ENCODE measurements at places on chromosomes 12 and 14.

- no peak for DNase-seq
Measured at GRCh38 chr12:5746036-5746908, 198.8 kb downstream of the ANO2 start.

GRCh38 chr14:63666335-63666734, 24.7 kb upstream of the WDR89 start:
- DNase-seq = no peak

GRCh38 chr12:88955531-88955930, 375.3 kb upstream of the KITLG start:
- DNase-seq = no peak

GRCh38 chr14:96754845-96755184, 42.4 kb upstream of the VRK1 start:
- DNase-seq = no peak

DNA sequence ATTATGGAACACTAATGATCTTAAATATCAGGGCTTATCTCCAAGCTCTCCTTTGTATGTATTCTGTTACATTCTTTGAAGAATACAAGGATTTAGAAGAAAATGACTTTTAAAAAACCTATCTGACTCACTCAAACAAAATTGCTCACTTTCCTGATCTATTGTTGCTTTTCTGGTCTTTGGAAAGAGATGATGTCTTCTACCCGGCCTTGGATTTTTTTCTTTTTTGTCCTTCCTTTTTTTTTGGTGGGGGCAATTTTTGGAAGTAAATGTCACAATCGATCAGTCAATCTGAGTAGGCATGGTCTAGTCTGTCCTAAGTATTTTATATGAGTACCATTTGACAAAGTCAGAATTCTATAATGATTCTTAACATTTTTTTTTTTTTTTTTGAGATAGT, 10.5 kb upstream of the CALM1 start:
- DNase-seq = no peak

- peak; percentile 94 for DNase-seq
Measured at GRCh38 chr12:56119361-56119796, 1.3 kb downstream of the ZC3H10 start.

GRCh38 chr14:50985859-50986331, 41.6 kb upstream of the PYGL start:
- DNase-seq = no peak

DNA sequence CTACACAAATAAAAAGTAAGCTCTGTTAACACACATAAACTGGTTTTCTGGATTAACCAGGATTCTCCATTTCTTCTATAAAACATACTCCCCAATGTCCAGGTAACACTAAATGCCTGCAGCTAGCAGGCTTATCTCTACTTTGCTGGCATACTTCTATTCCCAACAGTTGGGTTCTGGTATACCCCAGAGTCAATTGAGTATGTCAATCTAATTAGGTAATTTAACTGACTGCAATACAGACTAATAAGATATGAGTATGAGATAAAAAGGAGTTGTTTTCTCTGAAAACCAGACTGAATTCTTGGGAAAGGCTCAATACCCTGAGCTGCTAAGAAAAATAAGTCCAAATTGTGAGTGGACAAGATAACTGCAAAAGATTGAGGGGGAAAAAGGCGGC, 9.4 kb upstream of the NT5DC3 start:
- DNase-seq = no peak

GRCh38 chr12:108599541-108599940, 1.7 kb upstream of the TMEM119 start:
- DNase-seq = no peak

GRCh38 chr12:94731733-94732360, 81.5 kb upstream of the TMCC3 start:
- no peak for DNase-seq

GRCh38 chr14:69487226-69487625, 2.7 kb downstream of the PLEKHD1 start:
- no peak for DNase-seq

GRCh38 chr12:105773471-105773870, 365.3 kb downstream of the NUAK1 start:
- DNase-seq = no peak

- no peak for DNase-seq
Measured at GRCh38 chr14:70189456-70190077, 816 bp upstream of the SLC8A3 start.

- peak; percentile 63 for DNase-seq
Measured at GRCh38 chr12:51972849-51973273, 21.4 kb downstream of the ACVR1B start.

DNA sequence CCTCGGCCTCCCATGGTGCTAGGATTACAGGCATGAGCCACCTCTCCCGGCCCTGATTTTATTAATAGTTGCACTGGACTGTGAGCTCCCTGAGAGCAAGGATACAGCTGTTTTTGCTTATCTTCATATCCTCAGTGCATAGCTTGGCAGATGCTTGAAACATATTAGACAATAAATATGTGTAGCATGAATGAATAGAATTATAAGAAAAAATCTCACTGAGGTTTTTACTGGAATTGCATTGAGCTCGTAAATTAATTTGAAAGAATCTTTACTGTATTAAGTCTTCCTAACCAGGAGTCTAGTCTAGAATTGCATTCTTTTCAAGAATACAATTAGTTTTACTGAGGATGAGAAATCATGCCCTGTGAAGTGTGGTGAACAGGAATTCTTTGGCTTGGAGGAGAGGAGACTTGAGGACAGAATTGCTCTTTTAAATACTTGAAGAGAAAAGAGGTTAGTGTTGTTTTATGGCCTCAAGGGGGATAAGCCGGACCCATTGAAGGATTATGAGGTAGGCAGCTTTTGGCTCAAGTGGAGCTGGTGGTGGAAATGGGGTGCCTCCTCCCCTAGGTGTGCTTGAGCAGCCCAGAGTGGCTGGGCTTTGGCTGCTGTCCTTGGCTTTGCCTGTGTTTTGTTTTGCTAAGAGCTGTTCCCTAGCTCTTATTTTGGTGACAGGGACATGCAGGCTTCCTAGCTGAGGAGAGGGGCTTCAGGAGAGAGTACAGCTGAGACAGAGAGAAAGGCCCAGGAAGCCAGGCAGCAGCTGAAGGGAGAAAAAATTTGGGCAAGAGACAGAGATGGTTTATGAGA, 34.0 kb downstream of the PLEKHD1 start:
- DNase-seq = peak; percentile 60

DNA sequence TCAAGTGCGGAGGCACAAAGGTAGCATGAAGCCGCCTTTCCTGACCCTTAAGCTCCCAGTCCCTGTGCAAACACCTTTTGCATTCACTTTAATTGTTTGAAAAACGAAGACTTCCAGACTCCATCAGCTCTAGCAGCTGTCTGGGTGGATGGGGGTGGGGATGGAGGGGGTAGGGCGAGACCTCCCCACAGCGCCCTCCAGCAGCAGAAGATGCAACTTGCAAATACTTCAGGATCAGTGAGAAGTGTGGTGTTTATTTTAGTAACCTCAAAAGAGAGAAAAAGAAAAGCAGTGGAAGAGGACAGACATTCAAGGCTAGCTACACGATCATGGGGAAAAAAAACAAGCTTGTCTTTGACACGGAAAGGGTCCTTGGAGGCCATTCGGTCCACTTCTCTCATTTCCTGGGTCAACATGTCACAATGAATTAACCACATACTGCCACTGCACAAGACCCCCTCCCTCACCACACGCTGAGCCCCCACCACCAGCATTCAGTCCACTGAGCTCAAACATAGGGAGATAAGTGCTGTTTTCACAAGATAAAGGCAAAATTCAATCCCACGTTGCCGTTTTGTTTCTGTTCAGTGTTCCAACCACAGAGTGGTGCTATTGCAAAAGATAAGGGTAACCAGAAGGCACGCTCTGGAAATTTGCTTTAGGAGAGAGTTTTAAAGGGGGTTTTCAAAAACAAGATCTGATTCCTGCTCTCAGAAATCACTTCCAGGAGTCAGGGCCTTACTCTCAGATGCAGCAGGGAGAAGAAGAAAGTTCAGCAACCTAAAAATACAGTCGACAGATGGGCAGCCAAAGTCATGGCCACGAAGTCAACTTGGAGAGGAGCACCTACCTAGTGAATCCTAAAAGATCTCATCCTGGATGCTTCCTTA, 3.3 kb upstream of the NTF3 start:
- peak; percentile 71 for DNase-seq

DNA sequence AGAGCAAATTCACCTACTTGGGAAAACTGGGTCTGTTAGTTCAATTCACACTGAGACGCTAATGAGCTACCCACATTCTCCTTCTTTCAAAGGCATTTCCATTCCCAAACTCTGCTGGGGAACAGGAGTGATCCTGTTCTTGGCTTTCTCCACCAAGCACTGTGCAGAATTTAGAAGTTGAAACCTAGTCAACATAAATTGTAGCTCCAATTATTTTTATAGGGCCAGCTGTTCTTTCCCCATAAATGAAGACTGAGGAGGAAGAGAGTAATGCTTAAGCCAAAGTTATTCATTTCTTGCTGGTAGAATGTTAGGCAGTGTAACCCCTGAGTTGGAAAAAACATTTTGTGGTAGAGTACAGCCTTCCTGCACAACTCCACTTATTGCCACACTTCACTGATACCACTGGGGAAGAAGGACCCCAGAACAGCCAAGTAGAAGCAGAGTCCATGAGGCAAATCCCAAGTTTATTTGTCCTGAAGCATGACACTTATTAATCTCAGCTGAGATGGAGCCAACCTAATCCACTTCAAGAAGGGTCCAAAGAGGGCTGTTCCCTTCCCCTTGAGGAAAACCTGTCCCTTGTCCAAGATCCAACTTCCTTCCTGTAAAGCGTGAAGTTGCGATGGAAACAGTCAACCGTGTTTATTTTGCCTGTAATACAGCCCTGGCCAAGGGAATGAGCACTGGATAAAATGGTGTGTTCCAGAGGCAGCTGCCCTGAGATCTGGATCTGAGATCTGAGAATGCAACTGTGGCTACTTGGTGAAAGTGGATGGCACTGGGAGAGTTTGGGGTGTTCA, 151.8 kb downstream of the TBX5 start:
- DNase-seq = no peak

GRCh38 chr12:6052940-6053329, 71.5 kb downstream of the VWF start:
- DNase-seq = peak; percentile 67

DNA sequence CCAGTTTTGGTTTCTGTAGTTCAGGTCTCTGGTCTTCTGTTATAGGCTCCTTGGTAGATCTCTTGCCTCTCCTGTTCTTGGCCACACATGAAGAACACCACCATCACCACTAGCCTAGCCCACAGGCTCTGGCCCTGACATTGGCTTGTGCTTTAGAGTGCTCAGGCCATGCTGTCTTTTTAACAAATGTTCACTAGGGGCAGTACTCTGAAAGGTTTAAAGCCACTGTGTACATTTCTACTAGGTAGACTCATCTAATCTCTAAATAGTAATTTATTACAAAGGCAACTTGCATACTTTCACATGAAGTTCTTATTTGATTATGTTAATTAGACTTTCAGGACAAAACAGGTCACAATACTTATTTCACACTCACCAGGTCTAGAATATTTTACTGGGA, 38.3 kb downstream of the PDE6H start:
- no peak for DNase-seq

GRCh38 chr12:59823567-59823966, 227.7 kb downstream of the SLC16A7 start:
- DNase-seq = peak; percentile 53

GRCh38 chr12:87140262-87140661, 884.1 kb upstream of the MGAT4C start:
- DNase-seq = peak; percentile 43

GRCh38 chr14:90828642-90829487, 12.6 kb upstream of the TTC7B start:
- no peak for DNase-seq

GRCh38 chr12:3871356-3871755, 1.8 kb downstream of the PARP11 start:
- no peak for DNase-seq

- no peak for DNase-seq
Measured at GRCh38 chr12:4388032-4388431, 8.5 kb upstream of the FGF23 start.

DNA sequence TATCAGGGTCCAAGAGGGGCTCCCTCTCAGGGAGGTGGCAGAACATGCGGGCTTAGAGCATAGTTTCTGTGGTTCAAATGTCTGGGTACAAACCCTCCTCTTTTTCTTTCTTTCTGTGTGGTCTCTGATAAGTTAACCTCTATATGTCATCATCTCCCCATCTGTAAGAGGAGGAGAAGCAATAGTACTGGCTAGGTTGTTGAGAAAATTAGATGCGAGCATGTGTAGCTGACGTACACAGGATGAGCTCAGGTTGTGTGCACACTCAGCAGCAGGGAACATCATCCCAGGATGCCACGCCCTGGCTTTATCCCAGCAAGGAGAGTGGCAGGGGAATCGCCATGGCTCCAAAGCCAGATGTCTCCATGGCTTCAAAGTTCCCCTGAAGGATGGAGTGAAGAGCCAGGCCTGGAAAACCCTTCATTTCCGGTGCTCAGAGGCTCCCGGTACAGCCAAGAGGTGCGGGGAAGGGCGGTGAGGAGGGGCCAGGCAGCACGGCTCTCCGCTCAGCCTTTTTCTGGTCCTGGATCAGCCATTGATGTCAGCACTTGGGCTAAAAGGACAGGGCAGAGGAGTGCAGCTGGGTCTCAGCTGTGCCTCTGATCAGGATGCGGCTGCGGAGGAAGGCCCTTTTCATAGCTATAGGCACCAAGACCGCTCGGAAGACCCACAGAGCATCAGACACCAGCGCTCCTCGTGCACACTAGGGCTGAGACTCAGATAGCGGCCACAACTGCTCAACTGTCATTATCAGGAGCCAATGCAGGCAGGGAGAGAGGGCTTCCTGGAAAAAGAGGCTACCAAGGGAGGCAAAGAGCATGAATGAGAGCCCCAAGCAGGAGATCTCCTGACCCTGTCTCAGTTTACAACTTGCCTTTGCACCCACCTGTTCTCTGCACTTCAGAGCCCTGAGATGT, 41.5 kb downstream of the ARL6IP4 start:
- DNase-seq = no peak

DNA sequence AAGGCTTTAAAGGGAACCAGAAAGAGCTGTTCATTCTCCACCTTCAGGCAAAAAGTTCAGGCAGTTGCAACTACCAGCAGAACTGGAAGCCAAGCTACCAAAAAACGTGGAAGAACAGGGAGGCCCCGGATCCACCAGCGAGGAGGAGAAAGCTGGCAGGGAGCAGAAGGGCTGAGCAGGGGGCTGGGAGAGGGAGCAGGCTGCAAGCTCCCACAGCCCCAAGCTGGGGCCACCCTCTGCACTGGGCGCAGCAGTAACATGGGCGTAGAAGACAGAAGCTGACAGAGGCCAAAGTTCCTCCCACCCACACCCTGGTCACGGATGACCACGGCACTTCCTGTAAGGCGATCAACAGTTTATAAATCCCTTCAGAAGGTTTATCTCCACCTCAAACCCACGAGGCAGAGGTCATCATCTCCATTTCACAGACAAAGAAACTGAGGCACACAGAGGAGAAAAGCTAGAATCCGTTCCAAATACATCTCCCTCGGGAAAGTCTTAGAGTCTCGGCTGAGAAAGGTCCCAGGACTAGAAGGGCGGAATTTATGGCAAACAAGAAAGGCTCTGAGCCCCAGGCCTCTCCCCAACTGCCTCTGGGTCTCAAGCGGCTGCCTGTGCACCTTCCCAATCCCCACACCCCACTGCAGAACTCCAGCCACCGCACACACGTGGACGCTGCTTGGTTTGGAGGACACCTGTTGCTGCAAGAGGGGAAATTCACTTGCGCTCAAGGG, 1.8 kb downstream of the CCDC85C start:
- DNase-seq = peak; percentile 12
